ENCODE measurements at places on chromosomes 1 and 21.
A peak's percentile ranks its signal among the peaks of the same experiment; 100 is the strongest.

DNA sequence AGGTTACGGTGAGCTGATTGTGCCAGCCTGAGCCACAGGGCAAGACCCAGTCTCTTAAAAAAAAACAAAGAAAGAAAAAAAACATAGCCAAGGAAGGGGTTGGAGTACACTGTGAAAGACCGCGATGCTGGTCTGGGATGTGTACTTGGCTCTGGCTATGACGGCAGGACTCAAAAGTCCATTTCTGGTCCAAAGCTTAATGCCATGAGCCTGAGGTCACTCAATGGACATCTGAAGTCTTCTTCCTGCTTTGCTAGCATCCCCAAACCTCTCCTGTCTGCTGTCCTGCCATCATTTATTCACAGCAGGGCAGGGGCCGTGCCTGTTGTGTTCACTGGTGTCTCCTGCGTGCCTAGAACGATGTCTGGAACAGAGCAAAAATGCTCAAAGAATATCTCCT lies 1.5 kb upstream of the ARHGEF10L start:
- DNase-seq: no peak

- DNase-seq: no peak
These were observed 8.6 kb upstream of the CHI3L2 start for GRCh38 chr1:111218701-111219556.

GRCh38 chr1:60033066-60033465 lies 40.5 kb downstream of the C1orf87 start:
- DNase-seq: no peak

DNA sequence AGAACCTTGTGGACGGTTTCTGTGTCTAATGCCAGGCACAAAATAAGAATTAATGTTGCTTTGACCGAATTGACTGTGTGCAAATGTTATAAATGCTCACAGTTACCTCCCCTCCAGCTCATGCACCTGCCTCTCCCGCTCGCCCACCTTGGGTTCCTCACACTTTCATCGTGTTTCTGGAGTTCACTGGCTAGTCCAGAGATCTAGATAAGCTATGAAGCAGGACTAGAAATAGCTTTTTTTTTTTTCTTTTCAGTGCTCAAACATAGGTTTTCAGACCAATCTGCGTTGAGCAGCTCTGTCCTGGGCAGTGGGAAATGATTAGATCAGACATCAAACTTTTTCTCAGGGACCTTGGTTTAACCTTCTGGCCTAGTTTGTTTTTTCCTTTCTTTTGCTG lies 11.1 kb downstream of the TENT5C start:
- no peak for DNase-seq

DNA sequence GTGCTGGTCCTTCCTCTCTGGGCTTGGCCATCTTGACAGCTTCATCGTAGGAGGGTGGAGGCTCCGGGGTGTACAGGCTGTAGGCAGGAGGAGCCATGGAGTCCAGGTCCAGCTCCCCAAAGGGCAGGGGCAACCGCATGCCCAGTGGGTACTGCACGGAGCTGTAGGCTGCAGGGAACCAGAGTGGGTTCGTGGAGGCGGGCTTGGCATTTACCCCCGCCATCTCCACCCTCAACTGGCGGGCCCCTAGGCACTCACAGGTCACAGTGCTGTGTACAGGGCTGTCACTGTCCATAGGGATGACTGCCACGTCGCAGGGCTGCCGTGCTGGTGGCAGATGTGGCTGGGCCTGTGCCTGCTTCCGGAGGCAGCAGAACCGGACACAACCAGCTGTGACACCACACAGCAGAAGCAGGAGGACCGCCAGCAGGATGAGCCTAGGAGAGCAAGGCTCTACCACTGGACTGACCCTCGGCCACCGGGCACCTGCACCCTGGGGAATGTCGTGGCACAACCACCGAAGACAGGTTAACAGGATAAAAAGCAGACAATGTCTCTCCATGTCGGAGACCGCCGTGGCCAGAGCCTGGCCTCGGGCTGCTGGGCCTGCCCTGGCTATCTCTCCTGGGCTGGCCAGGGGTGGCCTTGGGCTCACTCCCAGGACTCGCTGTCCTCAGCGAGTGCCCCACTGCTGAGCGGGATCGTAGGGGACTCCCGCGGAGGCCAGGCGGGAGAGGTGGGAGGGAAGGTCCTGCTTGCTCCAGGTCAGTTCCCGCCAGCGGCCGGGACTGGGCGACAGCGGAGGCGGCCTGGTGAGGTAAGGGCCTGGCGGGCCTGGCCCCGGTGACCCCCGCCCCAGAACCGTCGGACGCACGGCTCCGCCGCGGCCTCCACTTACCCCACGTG lies 831 bp downstream of the TMEM52 start:
- no peak for DNase-seq

DNA sequence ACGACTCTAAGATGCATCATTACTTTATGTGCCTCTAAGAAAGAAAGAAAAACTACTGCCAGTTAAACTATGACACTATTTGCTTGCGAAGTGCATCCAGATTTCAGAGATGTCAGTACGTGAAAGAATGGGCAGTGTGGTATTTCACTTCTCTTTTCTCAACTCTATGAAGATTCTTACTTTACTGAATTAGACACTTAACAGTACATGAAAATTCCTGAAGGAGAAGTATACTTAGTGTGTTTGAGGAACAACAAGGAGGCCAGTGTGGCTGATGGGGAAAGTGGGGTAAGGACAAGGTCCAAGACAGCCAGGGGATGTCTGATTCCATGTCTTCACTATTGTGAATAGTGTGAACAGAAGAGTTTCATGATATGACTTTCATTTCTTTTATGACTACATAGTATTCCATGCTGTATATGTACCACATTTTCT lies 53.9 kb upstream of the HSD17B7 start:
- no peak for DNase-seq

DNA sequence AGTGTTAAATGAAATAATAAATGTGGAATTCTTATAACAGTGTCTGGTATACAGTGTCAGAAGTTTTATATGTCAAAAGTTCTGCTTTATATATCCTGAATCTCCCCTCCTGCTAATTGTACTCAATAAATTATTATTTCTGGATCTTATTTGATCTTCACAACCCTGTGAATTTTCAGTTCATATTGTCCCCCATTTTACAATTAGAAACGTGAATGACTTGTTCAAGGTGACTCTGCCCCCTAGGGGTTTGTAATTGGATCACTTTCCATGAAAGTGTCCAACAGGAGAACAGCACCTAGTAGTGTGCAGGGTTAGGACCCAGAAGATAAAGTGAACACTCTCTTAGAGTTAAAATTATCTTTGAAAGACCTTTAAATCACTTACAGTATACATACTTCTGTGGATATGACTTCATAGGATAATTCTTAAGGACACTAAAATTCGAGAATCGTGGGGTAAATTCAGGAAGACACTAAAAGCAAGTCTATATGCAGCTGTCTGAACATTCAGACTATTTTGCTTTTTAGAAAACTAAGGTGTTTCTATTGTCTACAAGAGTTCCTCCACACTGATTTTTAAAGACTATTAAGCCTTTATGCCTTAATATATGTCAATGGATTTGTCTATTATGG lies 4.5 kb upstream of the DDR2 start:
- DNase-seq: no peak

- DNase-seq: no peak
These were observed 19.3 kb downstream of the SMYD2 start for GRCh38 chr1:214300149-214300780.

DNA sequence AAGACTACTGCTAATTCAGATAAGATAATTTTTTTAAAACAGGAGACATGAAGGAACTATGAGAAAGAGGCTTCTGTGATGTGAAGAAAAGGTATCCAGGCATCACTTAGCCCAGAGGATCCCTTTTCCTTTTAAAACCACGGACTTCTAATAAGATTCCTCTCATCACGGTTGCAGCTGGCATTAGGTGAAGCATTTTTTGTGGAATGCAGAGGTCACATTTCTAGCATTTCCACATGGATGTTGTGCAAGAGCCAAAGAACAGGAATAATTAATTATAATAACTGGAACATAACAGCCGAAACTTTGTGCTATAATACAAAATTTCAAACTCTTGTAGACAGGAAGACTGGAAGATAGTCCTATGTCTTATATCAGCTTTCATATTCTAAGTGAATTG lies 27.6 kb downstream of the CYP2J2 start:
- DNase-seq: peak; percentile 8

DNA sequence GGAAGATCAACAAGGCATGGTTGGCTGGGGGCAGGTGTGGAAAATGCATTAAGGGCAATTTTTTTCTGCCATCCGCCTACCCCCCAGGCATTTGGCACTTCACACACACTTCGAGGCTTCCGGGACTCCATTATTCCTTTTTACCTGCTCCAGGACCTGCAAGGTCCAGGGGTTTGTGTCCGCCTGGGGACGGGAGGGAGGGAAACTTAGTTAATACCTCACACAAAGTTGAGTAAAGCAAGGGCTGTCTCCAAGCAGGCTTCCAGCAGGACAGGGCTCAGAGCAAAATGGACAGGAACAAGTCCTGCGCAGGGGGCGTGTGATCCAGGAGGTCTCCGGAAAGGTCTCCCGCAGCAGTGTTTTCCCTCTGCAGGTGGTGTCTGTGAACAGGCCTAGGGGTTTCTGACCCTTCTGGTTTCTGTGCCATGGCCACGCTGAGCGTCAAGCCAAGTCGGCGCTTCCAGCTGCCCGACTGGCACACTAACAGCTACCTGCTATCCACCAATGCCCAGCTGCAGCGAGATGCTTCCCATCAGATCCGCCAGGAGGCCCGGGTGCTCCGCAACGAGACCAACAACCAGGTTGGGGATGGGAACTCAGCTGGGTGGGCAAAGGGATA lies 712 bp downstream of the TEKT2 start:
- no peak for DNase-seq

- no peak for DNase-seq
These were observed 18.4 kb upstream of the PRDM16 start for GRCh38 chr1:3050603-3051002.

GRCh38 chr1:52296345-52296744 lies 69.7 kb downstream of the CC2D1B start:
- peak; percentile 70 for DNase-seq

GRCh38 chr1:161848676-161849075 lies 82.6 kb downstream of the ATF6 start:
- no peak for DNase-seq

DNA sequence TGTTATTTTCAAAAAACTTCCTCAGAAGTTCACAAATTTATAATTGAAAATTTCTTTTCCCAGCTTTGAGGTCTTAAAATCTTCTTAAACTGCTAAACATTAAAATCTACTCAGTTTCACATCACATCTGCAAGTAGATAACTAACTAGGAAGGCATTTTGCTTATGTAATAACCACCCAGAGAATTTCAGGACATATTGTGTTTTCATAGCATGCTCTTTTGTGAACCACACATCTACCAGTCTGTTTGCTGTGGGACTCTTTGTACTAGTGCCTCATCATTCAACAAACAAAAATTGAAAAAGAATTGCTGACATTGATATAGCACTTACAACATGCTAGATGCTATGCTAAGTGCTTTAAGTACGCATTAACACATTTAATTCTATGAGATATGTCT lies 31.6 kb upstream of the C1orf146 start:
- no peak for DNase-seq

DNA sequence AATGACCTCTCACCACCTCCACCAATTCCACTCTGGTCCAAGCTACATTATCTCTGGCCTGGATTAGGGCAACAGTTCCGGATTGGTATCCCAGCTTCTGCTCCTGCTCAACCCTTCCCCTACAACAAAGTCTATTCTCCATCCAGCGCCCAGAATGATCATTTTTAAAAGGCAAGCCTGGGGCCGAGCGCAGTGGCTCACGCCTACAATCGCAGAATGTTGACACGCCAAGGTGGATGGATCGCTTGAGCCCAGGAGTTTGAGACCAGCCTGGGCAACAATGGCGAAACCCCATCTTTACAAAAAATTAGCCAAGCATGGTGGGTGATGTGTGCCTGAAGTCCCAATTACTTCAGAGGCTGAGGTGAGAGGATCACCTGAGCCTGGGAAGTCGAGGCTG lies 2.2 kb downstream of the LYST start:
- DNase-seq: no peak

GRCh38 chr1:47523835-47524215 lies 86.0 kb downstream of the FOXD2 start:
- no peak for DNase-seq

GRCh38 chr21:39097981-39098380 lies 85.3 kb downstream of the PSMG1 start:
- DNase-seq: no peak

DNA sequence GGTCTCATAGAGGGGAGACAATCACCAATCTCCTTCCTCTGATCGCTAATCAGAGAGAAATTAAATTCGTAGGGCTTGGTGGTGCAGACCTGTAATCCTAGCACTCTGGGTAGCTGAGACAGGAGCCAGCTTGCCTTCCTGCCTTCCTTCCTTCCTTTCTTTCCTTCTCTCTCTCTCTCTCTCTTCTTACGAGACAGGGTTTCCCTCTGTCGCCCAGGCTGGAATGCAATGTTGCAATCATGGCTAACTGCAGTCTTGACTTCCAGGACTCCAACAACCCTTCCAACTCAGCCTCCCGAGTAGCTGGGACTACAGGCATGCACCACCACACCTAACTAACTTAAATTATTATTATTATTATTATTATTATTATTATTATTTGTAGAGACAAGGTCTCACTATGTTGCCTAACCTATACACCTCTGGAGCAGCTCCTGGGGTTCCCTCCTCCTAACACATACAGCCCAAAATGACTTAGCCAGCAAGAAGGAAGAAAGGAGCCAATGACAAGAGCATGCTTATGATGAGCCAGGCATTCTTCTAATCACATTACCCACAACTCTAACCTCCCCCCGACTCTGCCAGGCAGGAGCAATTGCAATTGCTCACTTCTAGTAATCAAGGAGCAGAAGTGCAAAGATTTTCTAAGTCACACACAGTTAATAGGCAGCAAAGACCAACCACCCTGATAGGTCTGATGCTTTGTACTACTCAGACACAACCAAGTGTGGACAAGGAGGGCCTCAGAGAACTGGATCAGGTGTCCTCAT lies 105.4 kb upstream of the F3 start:
- no peak for DNase-seq

- DNase-seq: no peak
These were observed 19.9 kb downstream of the CERS2 start for GRCh38 chr1:150954708-150955107.

DNA sequence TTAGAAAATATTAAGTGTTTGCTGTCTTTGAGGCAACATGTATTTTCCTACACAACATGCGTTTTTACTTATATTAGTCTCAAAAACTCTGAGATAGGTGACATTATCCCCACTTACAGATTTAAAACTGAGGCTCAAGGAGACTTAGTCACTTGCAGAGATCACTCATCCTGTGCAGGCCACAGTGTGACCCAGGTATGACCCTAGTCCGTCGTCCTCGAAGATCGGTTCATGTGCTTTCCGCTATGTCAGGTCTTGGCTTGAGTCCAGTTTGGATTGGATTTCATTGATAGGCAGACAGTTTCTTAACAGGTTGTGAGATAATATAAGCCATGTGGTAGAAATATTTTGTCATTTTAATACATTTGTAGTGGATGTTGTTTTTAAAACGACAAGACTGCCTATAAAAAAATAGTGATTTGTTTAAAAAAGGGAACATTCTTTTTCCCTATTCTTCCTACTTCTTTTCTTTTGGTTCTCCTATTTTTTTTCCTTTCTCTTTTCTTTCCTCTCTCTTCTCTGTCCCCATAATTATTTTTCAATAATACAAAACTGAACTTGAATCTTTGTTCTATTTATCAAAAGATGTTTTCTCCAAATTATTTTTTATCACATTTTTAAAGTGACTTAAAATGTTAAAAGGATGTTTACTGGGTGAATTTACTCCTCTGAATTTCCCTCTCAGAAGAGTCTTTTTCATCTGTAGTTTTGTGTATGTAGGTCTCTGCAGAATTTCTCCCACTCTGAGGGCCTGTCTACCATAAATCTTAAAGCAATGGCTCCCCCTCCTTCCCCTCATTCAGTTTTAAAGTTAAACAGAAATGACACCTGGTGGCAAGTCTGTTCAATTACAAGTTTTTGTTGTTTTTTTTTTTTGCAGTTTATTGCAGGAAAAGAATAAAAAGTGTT lies 81.8 kb downstream of the PHTF1 start:
- DNase-seq: peak; percentile 58

- DNase-seq: no peak
These were observed 1.0 kb downstream of the TMEM201 start for GRCh38 chr1:9589719-9590157.
